ENCODE measurements at places on chromosomes 12 and 14.

- peaks cover 39% of the 10 kb centered on the region for H3K36me3 ChIP-seq
- no peaks in the 10 kb centered on the region for H3K4me1 ChIP-seq
- H3K27ac ChIP-seq: no peak overlapping the region
- no peaks in the 10 kb centered on the region for H3K27me3 ChIP-seq
- DNase-seq: no peak
Observed at GRCh38 chr14:39154594-39155189, 15.4 kb downstream of the TRAPPC6B start.

DNA sequence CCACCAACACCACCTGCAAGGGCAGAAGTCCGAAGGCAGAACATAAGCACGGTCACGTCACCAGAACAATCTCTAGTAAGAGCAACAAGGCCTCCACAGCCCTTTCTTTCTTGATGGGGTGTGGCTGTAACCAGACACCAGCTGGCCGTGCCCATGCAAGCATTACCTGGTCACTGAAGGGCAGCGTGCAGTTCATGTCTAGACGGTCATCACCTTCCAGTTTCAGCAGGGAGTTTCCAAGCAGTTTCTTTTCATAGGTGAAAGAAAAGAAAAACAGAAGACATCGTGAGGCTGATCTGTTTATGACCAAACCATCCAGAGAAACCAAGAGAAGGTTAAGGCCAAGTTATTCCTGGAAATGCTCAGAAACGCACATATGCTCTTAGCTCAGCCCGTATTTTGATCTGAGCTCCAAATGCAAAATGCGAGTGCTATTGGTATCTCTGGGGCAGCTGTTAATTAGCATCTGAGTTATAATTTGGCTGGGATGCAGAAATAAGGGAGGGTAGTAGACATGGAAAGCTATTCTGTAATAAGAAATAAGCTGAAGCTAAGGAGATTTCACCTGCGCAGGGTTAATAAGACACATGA lies 42.5 kb downstream of the PRKAB1 start:
- peak overlapping the region; percentile 19 for H3K27ac ChIP-seq
- peaks cover 3% of the 10 kb centered on the region for H3K27me3 ChIP-seq
- DNase-seq: peak; percentile 25
- peaks cover 88% of the 10 kb centered on the region for H3K36me3 ChIP-seq
- no peak overlapping the region for H3K4me3 ChIP-seq

DNA sequence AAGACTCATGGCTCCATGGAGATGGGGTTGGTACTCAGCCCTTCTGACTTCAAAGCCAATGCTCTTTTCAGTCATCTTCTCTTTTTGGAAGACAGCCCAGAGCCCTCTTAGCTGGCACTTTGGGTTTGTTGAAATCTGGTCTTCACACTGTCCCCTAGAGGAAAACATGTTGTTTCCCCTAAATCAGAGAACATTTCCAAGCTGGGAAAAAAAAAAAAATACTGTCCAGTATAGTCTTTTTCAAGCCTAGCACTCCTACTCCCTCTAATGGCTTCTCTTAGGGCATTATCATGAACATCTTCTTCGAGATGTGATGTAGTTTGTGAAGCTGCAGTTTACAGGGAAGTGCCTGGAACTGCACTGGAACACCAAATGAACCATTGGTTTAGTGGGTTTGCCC lies 3.0 kb upstream of the ZC3H14 start:
- H3K27me3 ChIP-seq: peaks cover 10% of the 10 kb centered on the region
- DNase-seq: no peak

DNA sequence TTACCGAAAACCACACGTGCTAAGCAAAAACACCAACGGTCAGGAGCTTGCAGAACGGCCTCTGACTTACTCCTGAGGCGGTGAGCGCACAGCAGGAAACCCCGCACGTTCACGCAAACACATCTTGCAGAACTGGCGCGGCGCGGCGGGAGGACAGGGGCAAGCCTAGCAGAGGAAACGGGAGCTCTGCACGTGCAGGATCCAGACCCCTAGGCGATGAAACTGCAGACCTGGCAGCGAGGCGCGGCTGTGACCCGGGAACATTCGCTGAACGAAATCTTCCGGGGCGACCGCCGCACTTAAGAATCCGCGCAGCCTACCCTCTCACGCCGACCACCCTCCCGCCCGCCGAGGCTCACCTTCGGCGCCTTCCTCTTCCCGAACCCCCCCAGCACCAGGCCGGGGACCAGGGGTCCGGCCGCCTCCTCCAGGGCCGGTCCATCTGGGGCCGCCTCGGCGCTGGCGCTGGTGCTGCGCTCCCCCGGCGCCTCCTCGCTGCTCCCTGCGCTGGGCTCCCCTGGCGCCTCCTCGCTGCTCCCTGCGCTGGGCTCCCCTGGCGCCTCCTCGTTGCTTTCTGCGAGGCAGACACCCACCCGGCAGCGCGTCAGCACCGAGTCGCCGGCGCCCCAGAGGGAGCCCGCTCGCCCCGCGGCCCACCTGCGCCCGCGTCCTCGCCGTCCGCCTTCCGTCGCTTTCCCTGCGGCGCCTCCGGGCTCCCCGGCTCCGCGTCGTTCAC lies 615 bp downstream of the DDX51 start:
- H3K36me3 ChIP-seq: peaks cover 23% of the 10 kb centered on the region
- H3K4me3 ChIP-seq: peak overlapping the region; percentile 85
- peaks cover 32% of the 10 kb centered on the region for H3K4me1 ChIP-seq

GRCh38 chr12:118033323-118033722 lies 16.8 kb downstream of the RFC5 start:
- no peak overlapping the region for H3K4me3 ChIP-seq
- peaks cover 55% of the 10 kb centered on the region for H3K36me3 ChIP-seq
- no peaks in the 10 kb centered on the region for H3K27me3 ChIP-seq
- no peaks in the 10 kb centered on the region for H3K4me1 ChIP-seq
- H3K27ac ChIP-seq: peak overlapping the region; percentile 87

DNA sequence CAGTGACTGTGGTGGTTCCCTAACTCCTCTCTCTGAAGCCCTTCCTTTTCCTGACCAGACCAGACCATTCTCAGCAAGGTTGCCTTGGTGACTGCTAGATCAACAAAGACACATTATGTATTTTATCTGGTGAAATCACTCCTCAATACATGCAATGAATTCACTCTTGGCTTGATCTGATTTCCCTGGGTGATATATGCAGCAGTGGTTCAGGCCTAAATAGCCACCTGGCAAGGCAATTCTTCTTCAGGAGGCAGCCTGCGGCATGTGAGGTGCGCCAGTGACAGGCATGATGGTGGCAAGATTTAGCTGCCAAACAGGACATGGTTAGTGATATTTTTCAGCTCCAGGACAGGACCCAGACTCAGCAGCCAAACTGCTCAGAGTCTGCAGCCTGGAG lies 350.3 kb upstream of the CCDC196 start:
- peaks cover 4% of the 10 kb centered on the region for H3K4me1 ChIP-seq
- peak overlapping the region; percentile 5 for H3K27ac ChIP-seq
- no peaks in the 10 kb centered on the region for H3K36me3 ChIP-seq
- H3K4me3 ChIP-seq: no peak overlapping the region
- DNase-seq: no peak

DNA sequence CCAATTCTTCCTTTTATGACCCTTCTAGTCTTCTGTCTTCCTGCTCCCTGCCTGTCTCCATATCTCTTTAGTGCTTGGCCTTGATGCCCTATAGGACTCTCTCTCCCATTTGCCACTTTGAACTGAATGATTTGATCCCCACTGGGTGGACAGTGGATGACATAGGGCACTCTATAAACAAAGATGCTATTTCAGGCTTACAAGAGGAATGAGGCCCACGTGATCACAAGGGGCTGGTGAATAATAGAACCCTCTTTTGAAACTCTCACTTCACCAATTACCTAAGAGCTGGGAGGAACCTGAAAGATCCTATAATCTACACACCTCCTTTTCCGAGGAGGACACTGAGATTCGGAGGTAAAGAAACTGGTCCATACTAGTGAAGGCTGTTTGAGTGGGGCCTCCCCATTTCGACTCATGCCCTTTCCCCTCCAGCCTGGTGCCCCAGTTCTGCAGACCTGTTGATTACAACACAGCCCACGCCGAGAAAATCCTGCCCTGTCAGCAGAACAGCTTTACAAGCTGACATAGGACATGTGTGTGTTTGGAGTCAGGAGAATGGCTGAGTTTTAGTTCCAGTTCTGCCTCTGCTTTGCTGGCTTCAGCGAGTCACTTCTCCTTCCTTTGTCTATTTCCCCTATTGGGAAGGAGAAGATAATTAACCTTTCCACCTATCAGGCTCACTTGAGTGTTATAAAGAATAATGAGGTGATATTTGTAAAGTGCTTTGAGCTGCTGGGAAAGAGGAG lies 400.3 kb downstream of the ZFP36L1 start:
- H3K27ac ChIP-seq: peak overlapping the region; percentile 12
- no peak for DNase-seq
- peak overlapping the region; percentile 41 for H3K4me3 ChIP-seq

DNA sequence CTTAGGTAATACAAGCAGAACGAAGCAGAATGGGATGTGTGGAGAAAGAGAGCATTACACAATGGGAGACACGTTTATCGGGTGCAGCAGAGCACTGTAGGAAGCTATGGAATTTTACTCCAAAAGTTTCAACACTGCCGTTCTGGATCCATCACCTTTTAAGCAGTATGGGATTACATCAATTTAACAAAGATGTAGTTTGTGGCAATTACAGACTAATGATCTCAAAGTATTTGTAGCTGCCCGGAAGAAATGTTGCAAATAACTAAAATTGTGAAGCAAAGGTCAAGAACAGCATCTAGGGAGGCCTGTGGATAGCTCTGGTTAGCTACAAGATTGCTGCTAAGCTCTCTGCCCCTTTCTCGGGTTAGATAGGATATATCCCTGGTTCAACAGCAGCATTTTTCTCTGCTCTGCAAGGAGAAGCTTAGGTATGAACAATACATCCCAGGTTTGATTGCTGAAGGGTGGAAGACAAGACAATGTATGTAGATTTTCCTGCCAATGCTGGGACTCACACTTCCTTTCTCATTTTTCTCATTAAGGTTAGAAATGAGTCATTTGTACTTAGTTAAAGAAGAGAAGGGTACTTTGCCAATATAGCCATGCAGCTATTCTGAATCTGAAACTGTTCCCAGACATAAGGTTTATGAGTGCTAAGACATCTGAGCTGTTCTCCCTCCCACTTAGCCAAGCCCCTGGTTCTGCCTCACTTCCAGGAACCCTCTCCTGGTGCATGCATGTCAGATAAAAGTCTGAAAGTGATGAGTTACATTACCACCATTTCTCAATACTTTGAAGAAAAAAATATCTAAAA lies 75.0 kb upstream of the HIF1A start:
- H3K27me3 ChIP-seq: peaks cover 11% of the 10 kb centered on the region
- peaks cover 32% of the 10 kb centered on the region for H3K4me1 ChIP-seq
- no peak overlapping the region for H3K4me3 ChIP-seq
- H3K27ac ChIP-seq: no peak overlapping the region
- no peak for DNase-seq
- no peaks in the 10 kb centered on the region for H3K36me3 ChIP-seq

DNA sequence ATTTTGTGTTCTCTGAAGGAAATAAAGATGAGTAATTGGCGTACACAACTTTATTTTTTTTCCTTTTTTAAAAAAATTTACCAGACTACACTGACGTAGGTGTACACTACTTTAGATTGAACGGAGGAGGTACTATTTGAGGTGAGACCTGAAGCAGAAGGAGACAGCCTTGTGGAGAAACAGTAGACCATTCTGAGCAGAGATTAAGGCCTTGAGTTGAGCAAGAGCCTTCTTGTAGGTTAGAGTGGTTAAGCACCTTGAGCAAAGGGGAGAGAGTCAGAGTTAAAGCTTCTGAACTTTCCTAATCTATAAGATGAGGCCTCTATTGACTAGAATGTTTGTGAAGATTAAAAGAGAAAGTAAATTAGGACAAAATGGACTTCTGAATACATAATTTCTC lies 2.5 kb downstream of the LEMD3 start:
- peaks cover 27% of the 10 kb centered on the region for H3K4me1 ChIP-seq
- peaks cover 8% of the 10 kb centered on the region for H3K36me3 ChIP-seq
- DNase-seq: no peak
- peaks cover 14% of the 10 kb centered on the region for H3K27me3 ChIP-seq
- H3K27ac ChIP-seq: no peak overlapping the region

DNA sequence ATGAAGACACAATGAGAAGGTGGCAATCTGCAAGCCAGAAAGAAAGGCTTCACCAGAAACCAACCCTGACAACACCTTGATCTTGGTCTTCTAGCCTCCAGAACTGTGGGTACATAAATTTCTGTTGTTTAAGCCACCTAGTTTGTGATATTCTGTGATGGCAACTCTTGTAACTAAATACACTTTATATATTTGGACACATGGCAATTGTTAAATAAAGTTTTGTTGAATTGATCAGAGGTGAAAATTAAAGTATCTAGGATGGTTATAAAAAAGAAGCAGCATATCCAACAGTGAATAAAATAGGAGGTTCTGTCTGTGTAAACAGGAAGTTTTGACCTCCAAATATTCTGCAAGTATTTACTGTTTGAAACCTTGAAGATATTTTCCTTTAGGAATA lies 516.3 kb downstream of the SOX5 start:
- no peaks in the 10 kb centered on the region for H3K27me3 ChIP-seq
- H3K4me3 ChIP-seq: no peak overlapping the region
- no peak overlapping the region for H3K27ac ChIP-seq
- H3K4me1 ChIP-seq: no peaks in the 10 kb centered on the region
- H3K36me3 ChIP-seq: no peaks in the 10 kb centered on the region

DNA sequence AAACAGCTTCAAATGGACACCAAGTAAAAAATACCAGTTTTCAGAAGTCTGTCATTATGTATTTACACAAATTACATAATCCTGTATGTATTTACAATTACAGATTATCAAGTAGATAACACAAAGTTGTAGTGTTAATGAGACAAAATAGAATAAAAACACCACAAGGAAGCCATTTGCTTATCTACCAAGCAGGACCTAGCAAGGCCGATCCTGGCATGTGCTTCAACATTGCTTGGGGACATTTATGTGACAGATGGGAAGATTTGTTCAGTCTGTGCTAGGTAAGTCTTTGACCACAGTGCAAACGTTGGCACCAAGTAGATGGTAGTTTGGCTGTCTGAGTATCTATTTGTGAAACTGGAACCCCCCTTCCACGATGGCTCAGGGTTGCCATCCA lies 35.8 kb downstream of the BCAT1 start:
- peak overlapping the region; percentile 39 for H3K27ac ChIP-seq
- peaks cover 13% of the 10 kb centered on the region for H3K4me1 ChIP-seq
- H3K4me3 ChIP-seq: no peak overlapping the region
- DNase-seq: no peak
- no peaks in the 10 kb centered on the region for H3K27me3 ChIP-seq

DNA sequence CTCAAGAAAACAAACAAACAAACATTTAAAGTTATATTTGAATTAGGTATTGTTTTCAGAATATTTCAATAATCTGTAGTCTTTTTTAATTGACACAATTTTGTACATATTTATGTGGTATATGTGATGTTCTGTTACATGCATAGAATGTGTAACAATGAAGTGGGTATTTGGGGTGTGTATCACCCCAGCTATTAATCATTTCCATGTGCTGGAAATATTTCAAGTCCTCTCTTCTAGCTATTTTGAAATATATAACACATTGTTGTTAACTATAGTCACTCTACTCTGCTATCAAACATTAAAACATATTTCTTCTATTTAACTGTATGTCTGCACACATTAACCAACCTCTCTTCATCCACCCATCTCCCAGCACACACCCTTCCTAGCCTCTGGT lies 32.0 kb upstream of the SIX1 start:
- no peak overlapping the region for H3K27ac ChIP-seq
- H3K4me3 ChIP-seq: no peak overlapping the region
- H3K27me3 ChIP-seq: no peaks in the 10 kb centered on the region
- H3K36me3 ChIP-seq: peaks cover 5% of the 10 kb centered on the region

GRCh38 chr12:93766796-93767523 lies 89.8 kb downstream of the CRADD start:
- peaks cover 3% of the 10 kb centered on the region for H3K27me3 ChIP-seq
- H3K4me3 ChIP-seq: no peak overlapping the region
- no peaks in the 10 kb centered on the region for H3K36me3 ChIP-seq
- DNase-seq: no peak

All from nephron progenitor cell (in vitro differentiated cells).